ENCODE measurements at places on chromosomes 2 and 18.

DNA sequence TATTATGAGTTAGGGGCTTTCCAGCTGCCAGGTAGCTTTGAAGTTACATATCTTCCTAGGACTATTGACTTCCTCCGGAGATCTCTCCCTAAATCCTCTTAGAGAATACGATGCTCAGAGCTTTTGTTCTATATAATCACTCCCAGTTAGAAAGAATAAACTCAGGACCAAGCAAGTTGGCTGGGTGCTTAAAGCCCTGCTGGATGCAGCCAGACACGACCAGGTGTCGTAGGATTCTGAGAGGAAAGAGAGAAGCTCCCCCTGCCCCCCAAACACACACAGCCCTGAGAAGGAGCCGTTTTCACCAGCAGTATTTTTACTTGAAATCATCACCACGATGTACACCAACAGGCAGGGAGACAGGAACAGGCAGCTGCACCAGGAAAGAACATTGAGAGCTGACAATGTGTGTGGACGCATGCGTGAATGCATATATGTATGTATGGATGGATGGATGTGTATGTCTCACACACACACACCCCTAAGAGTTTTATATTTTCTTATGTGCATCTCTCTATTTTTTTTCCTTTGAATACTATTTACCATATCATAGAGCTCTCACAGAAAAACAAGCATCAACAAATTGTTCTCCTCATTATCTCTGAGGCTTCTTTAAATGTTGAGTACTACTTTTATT lies 382.6 kb downstream of the EPHA4 start:
- no peak for DNase-seq

GRCh38 chr2:223260681-223261080 lies 208.7 kb downstream of the KCNE4 start:
- DNase-seq, result no peak

GRCh38 chr2:46098621-46099062 lies 198.6 kb upstream of the EPAS1 start:
- no peak for DNase-seq

DNA sequence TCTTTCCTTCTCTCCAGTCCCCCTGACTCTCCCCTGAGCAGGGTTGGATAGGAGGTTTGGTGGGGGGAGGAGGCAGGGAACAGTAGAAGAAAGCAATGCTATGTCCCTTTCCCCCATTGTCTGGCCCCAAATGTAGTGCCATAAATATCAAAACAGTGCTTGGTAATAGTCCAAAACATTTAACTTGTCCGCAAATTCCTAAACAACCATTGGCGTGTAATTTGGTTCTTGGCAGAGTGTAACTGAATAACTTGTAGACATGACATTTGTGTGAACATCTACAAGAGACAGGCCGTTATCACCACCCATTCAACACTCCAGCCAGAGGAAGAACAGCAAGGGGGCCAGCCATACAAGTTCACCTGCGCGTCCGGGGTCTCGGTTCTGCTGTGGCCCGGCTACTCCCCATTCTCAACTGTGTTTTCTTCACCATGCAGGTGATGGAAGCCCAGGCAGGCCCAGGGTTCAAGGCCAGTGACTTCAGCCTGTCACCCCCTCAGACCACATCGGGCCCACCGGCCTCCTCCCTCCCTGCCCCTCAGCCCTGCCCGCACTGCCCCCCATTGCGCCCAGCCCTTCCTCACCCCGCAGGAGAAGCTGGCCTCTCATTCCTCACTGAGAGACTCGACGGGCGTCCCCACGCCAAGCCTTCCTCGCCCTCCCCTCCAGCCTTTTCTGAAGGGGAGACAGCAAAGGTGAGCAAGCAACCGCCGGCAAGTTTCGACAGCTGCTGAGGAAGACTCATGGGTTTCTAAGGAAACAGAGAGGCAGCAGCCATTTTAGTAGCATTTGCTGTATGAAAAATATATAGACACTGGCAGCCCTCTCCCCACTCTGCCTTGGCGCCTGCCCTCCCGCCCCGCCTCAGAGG lies 699 bp upstream of the RAPGEF4 start:
- DNase-seq, result no peak

DNA sequence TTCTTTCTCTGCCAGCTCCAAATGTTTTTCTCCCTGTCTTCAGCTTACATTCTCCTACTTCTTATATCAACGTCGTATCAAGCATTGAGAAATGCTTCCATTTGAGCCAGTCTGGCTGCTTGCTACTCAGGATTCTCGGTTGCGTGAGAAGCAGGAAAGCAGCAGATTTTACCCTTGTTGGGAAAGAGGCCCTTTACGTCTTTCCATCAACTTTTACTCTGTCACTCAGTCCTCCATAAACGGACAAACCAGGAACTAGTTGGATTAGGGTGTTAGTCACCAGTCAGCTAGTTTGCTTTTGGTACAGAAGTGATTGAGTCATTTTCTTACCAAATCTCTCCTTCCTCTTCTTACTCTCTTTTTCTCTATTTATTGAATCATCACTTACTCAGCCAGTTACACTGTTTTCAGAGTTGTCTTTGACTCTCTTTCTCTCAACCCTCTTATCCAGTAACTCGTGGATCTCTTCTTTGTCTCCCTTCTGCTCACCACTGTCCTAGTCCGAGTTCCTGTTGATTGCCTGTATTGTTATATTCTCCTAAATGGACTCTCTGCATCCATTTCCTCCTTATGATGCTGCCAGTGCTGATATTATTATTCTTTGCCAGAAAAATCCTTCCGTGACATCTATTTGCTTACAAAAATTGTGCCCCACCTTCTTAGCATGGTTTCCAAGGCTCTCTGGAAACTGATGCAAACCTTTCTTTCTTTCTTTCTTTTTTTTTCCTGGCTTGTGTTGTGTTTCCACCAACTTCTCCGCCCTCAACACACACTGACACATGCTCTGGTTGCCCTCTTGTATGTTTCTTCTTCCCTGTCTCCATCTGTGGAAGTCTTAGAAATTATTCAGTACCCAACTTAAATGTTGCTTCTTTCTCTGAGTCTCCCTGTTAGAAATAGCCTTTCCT lies 61.5 kb downstream of the VRK2 start:
- DNase-seq, result no peak

DNA sequence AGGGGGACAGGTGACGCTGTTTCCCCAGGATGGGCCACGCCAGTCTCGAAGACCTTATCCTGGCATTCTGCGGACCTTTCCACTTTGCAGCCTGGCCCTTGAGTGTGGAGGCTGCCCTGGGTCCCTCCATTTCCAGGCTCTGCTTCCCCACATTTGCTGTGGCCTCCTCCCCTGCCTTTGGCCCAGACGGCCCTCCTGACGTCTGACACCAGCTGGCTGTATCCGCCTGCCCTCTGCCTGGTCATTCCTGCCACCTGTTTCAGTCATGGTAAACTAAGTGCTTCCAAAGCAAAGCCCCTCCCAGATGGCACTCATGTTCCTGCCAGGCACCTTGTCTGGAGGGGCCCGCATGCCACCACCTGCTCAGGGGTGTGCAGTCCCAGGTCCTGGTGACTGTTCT lies 95.1 kb downstream of the ASB1 start:
- DNase-seq, result no peak

DNA sequence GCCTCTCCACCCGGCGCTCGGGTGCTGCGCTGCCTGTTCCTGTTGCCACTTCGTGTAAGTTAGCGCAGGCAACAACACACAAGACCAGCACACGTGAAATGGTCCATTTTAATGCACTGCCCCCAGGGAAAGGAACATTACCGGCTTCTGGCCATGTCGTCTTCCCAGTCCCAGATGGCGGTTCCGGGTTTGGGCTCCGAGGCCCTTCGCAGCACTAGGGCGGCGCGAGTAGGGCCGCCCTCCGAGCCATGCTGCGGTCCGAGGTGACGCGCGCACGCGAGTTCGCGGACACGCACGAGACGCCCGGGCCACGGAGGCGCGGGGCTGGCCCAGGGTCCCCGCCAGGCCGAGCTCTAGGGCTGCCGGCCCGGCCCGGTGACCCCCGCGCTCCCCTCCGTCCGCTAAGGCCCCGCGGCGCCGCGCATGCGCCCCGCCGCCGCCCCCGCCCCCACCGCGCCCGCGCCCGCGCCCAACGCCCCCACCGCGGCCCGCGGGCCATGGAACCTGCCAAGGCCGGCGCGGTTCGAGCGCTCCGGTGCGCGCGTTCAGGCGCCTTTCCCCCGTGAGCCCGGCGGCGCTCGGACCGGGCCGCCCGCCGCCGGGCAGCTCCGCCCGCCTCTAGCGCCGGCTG lies 367 bp upstream of the ZNF236 start:
- peak; percentile 18 for DNase-seq

GRCh38 chr2:233436691-233437438 lies 82.6 kb downstream of the DGKD start:
- no peak for DNase-seq

DNA sequence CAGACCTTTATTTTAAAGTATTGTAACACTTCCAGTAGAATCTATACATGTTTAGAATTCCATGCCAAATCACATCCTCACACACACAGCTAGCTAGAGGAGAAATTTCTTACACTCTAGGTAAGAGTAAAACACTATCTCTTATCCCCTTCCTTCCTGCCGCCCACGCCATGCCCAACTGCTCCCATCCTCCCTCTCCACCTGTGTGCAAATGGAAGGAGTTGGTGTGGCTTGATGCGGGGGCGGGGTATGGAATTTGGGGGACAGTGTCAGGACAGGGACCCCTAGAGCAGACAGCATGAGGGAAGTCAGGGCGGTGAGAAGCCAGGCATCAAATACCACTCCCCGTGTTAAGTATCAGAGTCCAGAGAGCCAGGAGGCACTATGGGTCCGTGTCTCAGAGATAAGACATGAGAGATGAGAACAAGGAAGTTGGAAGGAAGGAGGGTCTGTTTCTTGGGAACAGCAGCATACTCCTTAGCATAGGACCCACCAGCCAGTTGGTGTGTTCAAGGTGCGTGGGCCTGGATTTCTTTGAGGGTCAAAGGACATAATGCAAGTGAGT lies 48.6 kb upstream of the NOSTRIN start:
- DNase-seq, result no peak

DNA sequence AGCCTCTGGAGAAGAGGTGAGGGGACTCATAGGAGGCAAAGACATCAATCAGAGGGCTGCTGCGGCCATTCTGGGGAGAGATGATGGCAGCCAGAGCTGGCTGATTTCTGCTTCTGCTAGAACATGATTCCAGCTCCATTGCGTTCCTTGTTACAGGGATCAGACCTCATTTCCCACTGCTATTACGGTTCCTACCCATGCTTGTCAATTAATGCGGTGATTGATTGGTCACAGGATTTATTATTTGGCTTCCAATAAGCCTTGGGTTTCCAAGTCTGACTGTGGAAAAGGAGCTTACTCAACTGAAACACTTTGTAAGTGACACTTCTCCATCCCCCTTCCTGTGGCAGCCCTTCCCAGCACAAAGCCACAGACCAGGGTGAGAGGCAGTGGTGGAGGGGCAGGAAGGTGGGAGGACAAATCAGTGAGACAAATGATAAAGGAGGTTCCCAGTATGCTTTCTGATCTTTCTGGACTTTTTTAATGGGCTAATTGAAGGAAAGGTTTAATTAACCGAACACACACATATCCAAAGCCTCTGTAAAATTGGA lies 26.8 kb upstream of the CTLA4 start:
- no peak for DNase-seq

GRCh38 chr18:55265130-55265675 lies 305.9 kb upstream of the CCDC68 start:
- no peak for DNase-seq

DNA sequence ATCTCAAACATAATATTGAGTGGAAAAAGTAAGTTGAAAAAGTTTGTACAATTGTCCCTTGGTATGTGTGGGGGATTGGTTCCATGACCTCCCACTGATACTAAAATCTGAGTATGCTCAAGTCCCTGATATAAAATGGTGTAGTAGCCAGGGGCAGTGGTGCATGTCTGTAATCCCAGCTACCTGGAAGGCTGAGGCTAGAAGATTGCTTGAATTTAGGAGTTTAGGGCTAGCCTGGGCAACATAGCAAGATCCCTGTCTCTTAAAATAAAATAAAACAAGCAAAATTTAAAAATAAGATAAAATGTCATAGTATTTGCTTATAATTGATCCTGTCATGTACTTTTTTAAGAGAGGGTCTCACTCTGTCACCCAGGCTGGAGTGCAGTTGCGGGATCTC lies 122.0 kb downstream of the PTRHD1 start:
- DNase-seq, result no peak

DNA sequence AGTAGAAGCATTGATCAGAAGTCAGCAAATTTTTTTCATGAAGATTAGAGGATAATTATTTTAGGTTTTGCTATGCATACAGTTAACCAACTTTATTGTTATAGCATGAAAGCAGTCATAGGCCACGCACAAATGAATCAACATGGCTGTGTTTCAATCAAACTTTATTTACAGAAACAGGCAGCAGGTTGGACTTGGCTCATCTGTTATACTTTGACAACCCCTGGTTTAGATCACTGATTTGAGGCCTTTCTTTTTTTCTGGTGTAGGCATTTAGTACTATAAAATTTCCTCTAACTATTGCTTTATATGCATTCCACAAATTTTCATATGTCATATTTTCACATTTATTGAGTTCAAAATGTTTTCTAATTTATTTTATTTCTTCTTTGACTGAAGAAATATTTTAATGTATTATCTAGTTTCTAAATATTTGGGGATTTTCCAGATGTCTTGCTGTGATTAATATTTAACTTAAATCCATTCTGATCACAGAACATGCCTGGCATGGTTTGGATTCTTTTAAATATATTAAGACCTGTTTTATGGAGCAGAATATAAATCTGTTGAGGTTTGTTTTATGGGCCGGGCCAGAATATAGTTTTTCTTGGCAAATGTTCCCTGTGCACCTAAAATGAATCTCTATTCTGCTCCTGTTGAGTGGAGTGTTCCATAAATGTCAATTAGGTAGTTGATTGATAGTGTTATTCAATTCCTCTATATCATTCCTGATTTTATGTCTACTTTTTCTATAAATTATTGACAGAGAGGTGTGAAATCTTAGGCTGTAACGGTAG lies 116.3 kb upstream of the KLHL29 start:
- peak; percentile 13 for DNase-seq

DNA sequence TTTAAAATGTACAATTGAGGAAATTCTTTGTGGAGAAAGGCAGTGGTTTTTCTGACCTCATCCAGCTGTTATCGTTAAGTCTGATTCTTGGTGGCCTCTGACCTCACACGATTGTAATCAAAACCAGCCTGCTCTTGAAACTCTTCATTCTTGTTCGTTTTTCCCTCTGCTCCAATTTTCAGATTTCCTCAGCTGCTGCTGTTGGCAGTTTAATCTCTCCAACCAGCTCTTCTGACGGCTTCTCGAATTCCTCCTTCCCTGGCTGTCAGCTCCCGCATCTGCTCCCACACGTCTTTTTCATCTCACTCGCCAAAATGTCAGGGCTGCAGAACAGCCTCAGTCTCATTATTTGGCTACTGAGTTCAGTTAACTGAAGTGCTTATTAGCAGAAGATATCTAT lies 136.1 kb downstream of the DCDC2C start:
- no peak for DNase-seq

Measured in DMS153 (cell line).